ENCODE measurements at places on chromosomes 13 and 19.
A peak's percentile ranks its signal among the peaks of the same experiment; 100 is the strongest.

- no peak for DNase-seq
Measured at GRCh38 chr13:110562696-110563462, 1.4 kb upstream of the RAB20 start.

- DNase-seq: no peak
Measured at GRCh38 chr13:113633485-113633873, 24.5 kb downstream of the ATP4B start.

GRCh38 chr13:62779161-62779560, 1363.5 kb upstream of the PCDH20 start:
- DNase-seq: no peak

DNA sequence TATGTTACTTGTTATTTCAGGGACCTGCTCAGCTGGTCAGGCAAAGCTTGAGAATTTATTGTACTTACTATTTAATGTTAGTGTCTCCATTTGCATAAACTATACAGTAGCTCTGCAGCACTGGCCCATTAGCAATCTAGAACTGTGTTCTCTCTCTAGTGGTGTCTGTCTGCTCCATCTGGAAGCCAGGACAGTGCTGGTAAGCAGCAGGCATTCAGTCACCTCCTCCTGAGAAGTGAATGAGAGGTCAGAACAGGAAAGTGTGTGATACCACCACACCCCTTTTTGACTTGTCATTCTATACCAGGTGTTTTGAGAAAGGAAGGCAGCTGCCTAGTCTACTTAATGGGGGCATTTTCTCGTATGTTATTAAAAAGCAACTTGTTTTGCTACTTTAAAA, 3.9 kb downstream of the COG3 start:
- DNase-seq: peak; percentile 27

DNA sequence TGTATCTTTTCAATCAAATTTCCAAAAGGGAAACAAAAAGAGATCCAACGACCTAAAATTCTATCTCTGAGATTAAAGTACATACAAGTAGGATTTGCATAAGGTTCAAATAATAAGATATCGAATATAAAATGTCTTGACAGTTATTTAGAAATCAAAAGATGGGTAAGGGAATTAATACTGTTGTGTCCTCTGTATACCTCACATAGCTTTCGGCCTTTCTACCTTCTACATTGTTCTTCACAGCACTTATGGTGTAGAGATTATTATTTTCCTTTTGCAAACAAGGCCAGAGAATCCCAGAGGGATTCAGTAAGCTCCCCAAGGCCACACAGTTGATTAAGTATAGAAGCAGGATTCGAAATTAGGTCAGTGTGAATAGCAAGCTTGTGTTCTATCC, 403.6 kb downstream of the SPRY2 start:
- DNase-seq: no peak

DNA sequence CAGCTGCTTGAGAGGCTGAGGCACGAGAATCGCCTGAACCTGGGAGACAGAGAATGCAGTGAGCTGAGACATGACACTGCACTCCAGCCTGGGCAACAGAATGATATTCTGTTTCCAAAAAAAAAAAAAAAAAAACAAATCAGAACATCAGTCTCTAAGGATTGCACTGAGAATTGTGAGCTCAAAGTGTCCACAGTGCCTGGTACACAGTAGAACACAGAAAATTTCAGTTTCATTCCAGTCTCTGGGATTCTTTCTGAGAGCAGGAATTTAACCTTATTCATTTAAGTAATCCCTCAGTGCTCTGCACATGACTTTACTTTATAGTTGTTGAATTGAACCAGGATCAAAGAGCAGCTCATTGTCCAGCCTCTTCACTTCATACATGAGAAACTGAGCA, 25.9 kb upstream of the GATAD2A start:
- DNase-seq: no peak

- DNase-seq: no peak
Measured at GRCh38 chr13:92972751-92973150, 253.9 kb upstream of the GPC6 start.

DNA sequence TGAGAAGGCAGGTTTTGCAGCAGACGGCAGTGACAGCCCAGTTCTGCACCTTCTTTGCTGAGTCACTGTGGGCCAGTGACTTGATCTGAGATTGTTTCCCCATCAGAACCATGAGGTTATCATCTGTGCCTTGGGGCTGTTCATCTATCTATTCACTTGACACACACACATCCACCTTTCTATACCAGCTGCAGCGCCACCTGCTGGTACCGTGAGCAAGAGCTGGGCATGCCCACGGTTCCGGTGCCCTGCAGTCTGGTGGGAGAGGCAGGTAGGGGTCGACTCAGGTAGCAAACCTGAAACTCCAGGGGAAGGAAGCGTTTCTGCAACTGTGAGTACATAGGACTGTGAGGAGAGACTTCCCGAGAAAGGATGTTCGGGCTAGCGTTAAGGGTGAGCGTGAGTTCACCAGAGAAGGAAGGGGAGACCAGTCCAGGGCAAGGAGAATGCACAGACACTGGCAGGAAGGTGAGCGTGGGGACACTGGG, 7.5 kb upstream of the LIN7B start:
- peak; percentile 24 for DNase-seq

- DNase-seq: no peak
Measured at GRCh38 chr19:46480415-46480814, 9.1 kb upstream of the PNMA8A start.

DNA sequence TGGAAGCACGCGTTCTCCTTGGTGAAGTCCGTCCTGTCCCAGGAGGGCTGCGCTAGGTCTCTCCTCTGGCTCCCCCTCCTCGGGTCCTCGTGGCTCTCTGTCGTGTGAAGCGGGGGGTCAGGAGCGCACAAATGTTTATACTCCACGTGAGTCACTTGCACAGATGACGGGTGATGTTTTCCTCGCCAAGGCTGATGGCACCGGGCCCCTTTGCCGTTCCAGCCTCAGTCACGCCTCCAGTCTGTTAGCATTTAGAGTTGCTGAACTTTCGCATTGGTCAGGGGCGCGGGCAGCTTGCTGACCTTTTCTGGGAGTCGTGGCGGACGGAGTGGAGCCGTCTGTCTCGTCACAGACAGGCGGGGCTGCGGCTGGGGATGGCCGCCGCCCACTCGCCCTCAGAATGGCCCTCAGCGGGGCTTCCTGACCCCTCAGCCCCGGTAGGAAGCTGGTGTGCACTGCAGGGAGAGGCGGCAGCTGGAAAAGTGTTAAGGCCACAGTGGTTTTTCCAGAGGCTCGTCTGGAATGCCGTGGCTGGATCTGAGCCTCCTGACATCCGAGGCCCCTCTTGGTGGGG, 13.7 kb downstream of the KLHL26 start:
- DNase-seq: no peak

DNA sequence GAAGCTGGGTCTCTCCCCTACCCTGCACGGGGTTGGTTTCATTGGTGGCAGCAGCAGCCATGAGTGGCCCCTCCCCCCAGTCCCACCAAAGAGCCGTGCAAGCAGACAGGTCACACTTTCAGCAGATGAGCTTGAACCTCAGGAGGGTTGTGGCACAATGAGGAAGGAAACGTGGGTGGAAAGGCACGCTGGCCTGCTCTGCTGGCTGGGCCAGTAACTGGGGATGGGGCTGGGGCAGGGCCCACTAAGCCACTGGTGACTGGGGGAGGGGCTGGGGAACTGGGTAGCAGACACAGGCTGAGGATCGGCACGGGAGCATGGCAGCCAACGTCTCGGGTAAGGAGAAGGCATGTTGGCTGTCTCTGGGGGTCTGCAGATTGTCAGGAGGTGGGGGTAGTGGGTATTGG, at the start of gene P2RY11:
P2RY11 (plus strand) TSS at position 289 of the 407 bp plus-strand sequence; CDS start at position 318, 29 bp downstream.
- no peak for DNase-seq

- no peak for DNase-seq
Measured at GRCh38 chr13:106122234-106122633, 413.2 kb downstream of the EFNB2 start.

DNA sequence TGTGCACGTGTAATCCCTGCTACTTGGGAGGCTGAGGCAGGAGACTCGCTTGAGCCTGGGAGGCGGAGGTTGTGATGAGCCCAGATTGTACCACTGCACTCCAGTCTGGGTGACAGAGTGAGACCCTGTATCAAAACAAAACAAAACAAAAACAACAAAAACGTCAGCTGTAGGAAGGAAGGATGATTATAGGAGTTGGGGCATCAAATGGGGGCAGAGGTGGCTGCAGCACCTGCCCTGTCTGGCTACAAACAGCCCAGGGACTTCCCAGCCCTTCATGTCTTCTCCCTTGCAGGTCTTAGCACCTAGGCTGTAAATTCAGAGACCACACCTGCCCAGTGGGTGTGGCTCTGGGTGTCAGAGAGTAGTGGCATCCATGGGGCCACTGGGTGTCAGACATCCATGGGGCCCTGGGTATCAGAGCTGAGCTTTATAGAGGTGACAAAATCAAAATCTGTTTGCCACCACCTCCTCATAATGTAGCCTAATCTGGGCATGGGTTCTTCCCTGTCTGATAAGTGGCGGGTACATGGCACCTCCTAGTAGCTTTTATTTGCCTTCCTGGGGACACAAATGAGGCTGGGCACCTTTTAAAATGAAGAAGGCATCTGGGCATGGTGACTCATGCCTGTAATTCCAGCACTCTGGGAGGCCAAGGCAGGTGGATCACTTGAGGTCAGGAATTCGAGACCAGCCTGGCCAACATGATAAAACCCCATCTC, 4.7 kb upstream of the B3GNT3 start:
- no peak for DNase-seq

DNA sequence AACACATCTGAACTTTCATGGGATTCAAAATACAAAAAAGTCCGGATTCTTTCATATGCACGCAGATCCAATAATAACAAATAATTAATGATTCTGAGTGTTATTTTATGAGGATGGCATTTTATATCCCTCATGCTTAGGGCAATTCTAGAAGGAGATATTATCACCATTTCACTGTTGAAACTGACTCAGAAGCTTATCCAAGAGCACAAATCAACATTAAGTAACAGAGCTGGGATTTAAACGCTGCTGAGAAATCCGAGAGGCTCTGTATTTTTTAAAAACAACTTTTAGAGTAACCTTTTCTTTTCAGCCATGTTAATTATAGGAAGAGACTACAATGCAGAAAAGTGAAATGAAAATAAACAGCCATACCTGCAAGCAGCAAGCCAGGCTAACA, 30.3 kb downstream of the ATP7B start:
- DNase-seq: no peak

DNA sequence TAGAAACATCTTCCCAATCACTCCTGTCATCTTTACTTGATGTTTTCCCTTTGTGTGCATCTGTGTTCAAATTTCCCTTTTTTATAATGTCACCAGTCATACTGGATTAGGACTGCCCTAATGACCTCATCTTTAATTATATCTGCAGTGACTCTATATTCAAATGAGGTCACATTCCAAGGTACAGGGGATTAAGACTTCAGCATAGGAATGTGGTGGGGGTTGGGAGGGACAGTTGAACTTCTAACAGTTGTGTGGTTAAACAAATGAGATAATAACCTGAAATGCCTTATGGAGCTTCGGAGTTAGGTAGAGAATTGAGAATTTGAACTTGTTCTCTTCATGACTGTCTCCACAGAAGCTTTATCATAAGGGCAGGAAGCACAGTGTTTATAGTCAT, 23.0 kb downstream of the PAN3 start:
- no peak for DNase-seq

DNA sequence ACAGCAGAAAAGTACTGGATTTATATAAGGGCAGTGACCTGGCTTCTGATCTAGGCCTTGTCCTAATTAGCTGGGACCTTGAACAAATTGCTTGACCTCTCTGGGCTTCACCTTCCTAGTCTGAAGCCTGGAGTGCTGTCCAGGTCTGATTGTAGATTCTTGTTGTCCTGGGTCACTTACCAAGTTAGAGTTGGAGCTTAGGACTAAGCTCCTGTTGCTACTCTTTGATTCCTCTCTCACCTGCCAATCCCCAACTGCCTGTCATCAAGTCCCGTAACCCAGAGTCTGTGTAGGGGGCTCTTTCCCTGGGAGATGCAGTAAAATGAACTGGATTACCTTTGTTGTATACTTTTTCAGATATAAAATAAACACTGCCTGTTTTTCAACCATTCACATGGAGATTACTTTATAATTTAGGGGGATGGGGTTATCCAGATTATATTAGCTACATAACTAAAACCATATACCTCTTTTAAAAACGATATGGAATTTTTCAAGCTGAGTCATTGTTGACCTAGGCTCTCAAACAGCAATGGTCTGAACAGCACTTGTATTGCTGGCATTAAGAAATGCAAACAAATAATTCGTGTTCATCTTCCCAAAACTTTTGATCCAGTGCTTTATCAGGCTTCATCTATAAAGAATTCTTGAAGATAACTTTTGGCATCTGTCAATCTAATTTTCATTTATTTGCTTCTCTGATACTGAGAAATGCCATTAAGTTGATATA, 5.8 kb downstream of the ARHGAP35 start:
- DNase-seq: no peak

DNA sequence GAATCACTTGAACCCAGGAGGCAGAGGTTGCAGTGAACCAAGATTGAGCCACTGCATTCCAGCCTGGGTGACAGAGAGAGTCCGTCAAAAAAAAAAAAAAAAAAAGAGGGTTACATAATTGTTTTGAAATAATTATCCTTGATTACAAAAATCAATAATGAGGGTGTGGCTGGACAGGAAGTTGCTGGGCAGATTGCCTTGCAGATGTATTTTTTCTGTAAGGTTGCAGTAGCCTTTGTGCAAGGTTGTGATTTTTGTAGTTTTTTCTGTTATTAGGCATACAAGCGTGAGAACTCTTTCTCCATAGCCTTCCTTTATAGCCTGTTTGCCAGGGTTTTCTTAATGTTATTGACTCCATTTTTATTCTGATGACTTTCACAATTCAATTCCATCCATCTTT, 40.7 kb upstream of the SIN3B start:
- no peak for DNase-seq

GRCh38 chr19:38370299-38370698, 4.1 kb upstream of the PSMD8 start:
- no peak for DNase-seq

GRCh38 chr19:37074819-37075362, 3.3 kb upstream of the ZNF420 start:
- no peak for DNase-seq

DNA sequence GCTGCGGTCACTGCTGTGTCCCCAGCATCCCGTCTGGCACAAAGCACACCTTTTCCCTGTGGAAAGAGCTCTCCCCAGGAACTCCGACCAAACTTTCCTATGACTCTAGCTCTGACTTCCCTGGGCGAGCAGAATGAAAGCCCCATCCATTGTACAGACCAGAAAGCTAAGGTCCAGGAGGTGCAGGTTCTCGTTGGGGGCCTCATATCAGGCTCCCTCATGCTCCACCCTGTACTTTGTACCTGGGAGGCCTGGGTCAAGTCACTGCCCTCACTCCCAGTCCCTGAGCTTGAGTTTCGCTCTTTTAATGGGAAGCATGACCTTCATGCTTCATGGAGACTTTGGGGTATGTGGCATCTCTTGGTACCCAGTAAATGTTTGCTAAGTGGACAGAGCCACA, 18.4 kb downstream of the CYTH2 start:
- no peak for DNase-seq

GRCh38 chr13:51058461-51059167, 52.5 kb downstream of the C13orf42 start:
- no peak for DNase-seq

GRCh38 chr13:46640843-46641242, 87.9 kb downstream of the LRCH1 start:
- no peak for DNase-seq

GRCh38 chr19:11378319-11379189, 4.1 kb downstream of the SWSAP1 start:
- DNase-seq: no peak

GRCh38 chr13:74645586-74645985, 511.4 kb upstream of the KLF12 start:
- DNase-seq: no peak

GRCh38 chr13:106996867-106997618, 429.1 kb upstream of the ARGLU1 start:
- DNase-seq: no peak

All from NCI-H748 treated with DMSO at 0.1 percent for 48 hours (cell line).